ENCODE measurements at places on chromosomes 16 and 17.

- DNase-seq: no peak
These were observed 73.4 kb upstream of the GPR139 start for GRCh38 chr16:20147091-20147490.

GRCh38 chr16:46857368-46857945 lies 26.5 kb upstream of the C16orf87 start:
- DNase-seq: peak; percentile 71

GRCh38 chr17:32927201-32927723 lies 691 bp upstream of the TMEM98 start:
- DNase-seq: no peak

DNA sequence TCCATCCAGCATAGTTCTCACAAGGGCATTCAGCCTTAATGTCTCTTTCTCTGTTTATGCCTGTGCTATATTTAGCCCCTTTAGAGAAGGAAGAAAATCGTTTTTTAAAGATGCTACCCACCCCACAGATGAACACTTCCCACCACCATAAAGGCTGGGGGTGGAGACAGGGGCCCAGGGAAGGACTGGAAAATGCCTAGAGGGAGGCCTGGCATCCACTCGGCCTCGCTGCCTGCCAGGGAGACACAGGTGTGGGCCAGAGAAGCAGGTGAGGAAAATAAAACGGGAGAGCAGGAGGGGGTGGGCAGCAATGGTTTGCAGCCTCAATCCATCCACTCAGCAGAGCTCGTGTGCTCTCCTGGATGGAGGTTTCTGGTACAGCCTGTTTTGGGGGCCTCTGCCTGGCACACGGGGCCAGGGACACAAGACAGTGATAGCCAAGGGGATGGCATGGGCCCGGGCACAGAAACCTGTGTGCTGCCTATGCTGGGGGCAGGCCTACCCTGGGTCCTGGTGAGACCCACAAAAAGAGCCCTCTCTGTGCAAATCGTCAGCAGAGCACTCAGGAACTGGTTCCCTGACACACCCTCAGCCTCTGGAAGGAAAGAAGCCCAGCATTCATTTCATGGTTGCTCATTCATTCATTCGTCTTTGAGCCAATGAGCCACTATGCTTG lies 121.4 kb downstream of the C16orf78 start:
- DNase-seq: no peak

- DNase-seq: no peak
These were observed 635 bp upstream of the SP2 start for GRCh38 chr17:47895347-47895855.

DNA sequence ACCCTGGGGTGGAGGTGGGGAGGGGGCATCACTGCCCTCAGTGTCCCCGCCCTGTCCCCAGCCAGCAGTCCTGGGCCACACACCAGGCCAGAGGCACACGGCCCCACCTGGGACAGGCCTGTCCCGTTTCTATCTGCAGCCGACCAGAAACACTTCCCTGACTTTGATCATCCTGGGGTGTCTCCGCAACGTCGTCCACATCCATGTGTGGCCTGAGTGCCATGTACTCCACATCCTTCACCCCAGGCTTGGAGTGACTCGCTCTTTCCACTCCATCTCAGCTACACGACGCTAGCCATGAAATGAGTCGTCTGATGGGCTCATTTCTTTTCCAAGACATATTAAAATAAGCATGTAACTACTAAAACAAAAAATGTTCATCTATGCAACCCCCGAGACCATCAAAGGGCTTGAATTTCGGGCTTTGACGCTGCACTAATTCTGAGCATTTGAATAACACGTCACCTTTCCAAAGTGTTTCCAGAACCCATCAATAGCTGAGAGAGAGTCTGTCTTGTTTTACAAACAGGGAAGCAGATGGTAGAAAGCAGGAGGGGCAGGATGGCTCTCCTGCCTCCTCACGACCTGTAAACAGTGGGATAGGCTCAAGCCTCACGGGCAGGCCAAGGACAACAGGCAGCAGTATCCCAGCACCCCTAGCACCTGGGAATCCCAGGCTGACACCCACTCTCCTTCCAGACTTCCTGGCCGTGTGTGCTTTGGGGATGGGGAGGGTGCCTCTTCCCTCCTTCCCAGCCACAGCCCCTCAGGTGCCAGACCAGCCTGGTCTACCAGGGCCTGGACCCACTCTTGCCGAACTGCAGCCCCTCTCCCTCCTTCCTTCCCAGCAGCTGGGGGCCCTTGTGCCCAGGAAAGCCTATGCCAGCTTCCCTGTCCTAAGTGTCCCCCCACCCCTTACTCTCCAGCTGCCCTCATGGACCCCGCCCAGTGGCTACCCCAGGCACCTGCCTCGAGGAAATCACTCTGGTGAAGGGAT lies 20.0 kb upstream of the RASD1 start:
- DNase-seq: no peak

GRCh38 chr16:87288753-87289362 lies 28.3 kb downstream of the C16orf95 start:
- no peak for DNase-seq

DNA sequence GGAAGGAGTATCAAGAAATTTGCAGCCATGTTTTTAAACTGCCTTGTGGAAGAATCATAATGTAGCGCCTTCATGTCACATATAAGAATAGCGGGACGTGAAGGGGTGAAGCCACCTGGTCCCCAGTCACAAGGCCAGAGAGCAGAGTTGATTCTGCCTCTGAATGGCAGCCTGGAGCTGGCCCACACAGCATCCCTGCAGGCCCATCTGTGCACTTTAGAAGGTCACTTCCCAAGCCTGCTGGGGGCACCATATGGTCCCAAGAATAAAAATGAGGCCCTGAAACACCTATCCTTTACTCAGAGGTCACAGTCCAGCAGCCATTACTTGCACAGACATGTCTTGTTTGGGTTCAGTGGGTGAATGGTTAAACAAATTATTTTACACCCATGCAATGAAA lies 15.0 kb downstream of the CD300E start:
- DNase-seq: no peak

DNA sequence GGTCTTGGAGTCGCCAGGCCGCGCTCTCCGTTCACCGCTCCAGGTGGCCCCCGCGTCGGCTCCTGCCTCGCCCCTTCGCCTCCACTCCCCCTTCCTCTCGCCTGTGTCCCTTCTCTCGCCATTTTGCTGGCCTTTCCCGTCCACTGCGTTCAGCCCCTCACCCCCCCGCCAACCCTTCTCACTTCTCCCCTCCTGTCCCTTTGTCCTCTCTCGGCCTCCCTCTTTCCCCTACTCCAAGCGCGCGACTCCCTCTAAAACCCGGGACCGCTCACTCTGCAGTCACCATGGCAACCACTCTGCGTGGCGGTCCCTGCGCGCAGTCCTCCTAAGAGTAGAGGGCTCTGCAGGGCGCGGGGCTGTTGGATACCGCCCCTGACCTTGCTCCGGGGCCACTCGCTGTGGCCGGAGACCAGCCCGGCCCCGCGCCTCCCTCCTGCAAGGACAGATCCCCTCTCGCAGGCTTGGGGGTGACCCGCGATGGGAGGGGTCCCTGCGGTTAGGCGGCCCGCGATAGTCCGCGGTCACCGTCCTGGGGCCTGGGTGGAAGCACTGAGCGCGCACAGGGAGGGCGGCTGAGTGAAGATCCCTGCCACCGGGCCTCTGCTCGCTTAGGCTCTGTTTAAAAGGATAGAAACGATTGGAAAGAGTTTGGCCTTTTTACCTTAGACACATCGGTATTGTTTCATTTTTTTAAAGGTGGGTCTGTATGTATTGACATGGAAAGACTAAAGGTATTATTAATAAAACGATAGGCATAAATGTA lies 454 bp downstream of the CCDC40 start:
- DNase-seq: no peak

DNA sequence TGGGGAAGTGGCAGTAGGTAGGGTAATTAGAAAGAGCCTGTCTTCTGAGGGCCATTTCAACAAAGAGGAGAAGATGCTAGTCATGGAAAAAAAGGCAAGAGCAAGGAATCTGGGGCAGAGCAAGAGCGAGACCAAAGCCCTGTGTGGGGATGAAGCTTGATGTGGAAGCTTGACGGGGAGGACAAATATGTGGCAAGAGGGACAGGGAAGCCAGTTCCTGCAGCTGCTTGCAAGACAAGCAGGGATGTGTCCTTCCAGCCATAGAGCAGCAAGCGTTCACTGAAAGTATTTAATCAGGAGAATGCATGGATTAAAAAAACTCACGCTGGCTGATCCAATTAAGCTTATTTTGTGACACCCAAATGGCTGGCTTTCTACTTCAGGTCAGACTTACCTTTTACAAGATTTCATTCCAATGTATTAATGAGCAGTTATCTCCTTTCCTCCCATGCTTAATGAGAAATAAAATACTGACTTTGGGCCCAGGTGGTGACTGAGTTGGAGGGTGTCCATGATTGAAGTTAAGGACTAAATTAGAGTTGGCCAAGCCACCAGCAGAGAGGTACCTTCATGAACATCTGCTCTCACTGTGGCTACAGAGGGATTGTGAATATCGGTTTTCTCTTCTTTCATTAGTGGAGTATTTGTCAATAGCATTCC lies 76.8 kb downstream of the ABCA8 start:
- no peak for DNase-seq

- DNase-seq: no peak
These were observed 175.3 kb downstream of the WWOX start for GRCh38 chr16:78274771-78275170.

GRCh38 chr16:87271256-87271655 lies 45.9 kb downstream of the C16orf95 start:
- no peak for DNase-seq

DNA sequence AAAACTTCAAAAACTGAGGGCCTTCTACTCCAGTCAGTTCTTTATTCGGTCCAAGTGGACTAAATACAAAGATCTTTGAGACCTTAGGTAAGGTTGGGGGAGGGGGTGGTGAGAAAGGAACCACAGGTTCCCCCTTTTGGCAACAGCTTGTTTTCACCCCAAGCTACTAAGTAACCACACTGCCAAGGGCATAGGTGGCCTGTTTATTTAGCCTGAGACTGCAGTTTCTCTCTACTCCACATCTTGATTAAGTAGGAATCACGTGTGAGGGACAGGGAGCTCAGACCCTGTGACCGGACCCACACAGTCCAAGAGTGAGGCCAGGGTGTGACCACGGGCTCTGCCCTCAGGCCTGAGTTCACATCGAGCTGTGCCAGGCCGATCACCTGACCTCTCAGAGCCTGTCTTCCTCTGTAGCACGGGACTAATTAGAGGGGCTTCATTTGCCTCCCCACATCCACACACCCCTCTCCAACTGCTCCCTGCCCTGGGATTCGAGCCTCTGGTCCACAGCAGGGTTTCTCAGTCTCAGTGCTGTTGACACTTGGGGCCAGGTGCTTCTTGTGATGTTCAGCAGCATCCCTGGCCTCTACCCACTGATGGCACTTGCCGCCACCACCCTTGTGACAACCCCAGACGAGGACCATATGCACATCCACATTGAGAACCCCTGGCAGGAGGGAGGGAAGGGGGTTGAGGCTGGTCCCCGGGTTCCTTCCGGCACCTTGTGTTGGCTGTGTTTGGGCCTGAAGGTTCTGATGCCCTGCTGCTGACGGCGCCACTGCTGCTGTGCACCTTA lies 17.8 kb downstream of the ST6GALNAC2 start:
- DNase-seq: no peak

GRCh38 chr16:22388101-22388644 lies 13.8 kb upstream of the CDR2 start:
- no peak for DNase-seq

GRCh38 chr17:11668618-11669017 lies 70.3 kb downstream of the DNAH9 start:
- no peak for DNase-seq

DNA sequence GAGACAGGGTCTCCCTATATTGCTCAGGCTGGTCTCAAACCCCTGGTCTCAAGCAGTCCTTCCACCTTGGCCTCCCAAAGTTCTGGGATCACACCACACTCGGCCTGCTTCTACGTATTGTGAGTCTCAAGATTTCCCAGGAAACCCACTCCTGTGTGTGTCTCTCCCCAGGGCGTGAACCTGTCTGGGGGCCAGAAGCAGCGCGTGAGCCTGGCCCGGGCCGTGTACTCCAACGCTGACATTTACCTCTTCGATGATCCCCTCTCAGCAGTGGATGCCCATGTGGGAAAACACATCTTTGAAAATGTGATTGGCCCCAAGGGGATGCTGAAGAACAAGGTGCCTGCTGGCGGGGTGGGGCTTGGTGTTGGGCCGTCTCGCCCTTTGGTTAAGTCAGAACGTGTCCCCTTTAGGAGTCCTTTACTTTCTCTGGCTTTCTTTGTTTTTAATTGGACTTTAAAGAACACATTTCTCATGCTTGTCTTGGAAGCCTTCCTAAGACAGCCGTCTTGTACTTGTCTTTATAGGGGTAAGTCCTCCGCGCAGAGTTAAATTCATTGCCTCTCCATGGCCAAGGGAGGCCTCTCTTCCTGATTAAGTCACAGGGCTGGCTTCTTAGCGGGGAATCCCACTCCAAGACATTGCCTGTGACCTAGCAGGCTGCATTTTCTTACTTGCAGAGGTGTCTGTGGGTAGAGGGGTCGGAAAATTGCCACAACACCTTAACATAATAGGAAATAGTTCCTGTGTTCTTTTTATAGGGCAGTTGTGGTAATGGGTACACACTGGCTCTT lies 136.4 kb downstream of the ABCC6 start:
- no peak for DNase-seq

DNA sequence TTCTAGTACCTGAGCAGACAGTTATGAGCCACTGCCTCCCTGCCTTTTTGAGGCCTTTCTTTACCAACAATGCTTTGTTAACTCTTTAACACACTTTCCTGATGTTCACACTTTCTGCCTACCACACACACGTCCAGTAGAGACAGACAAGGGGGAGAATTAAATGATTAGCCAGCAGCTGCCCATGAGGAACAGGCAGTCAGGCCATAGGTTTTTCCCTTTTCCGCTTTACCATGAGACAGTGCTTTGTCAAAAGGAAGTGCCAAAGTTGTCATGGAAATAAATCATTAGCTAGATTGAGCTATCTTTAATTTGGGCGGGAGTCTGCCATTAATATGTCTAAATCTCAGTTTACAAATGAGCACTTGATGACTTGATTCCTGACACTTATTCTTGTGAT lies 102.1 kb downstream of the PITPNC1 start:
- no peak for DNase-seq

DNA sequence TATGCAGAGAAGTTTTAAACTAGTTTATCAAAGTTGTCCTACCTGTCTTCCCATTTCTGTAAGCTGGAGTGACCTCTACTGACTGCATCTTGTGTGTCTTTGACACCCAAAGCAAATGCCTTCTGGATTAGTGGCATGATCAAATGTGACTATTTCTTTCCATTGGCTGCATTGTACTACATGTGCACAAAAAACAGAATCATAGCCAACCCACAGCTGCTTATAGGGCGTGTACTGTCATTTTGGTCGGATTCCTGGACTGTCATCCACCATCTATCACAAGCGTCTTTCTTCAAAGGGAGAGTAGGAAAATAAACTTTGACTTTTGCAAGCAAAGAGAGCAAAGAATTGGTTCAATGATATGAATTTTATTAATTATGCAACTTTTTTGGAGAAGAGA lies 310.6 kb downstream of the MAP2K6 start:
- no peak for DNase-seq

DNA sequence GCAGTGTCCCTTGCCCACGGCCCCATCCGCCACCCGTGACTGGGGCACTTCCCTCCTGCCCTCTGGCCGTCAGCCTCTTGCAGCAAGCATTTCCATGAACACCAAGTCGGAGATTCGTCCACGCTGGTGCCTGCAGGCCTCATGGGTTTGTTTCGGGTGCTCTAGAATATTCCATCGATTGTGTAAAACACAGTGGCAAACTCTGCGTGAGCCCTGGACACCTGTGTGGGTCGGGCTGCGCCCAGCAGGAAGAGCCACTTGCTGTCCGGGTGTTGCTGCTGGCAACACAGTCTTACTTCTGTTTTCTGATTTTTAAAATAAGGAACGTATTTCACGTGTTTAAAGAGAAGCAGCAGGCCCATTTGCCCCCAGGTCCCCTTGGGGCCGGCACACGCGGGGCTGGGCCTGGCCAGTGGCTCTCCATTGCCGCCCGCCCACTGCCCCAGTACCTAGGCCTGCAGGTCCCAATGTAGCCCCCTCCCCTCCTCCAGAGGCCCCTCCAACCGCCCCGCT lies 10.0 kb downstream of the CYBC1 start:
- no peak for DNase-seq

Measured in right renal pelvis (tissue), 4 donors.